ENCODE measurements at places on chromosomes 13 and 19.

DNA sequence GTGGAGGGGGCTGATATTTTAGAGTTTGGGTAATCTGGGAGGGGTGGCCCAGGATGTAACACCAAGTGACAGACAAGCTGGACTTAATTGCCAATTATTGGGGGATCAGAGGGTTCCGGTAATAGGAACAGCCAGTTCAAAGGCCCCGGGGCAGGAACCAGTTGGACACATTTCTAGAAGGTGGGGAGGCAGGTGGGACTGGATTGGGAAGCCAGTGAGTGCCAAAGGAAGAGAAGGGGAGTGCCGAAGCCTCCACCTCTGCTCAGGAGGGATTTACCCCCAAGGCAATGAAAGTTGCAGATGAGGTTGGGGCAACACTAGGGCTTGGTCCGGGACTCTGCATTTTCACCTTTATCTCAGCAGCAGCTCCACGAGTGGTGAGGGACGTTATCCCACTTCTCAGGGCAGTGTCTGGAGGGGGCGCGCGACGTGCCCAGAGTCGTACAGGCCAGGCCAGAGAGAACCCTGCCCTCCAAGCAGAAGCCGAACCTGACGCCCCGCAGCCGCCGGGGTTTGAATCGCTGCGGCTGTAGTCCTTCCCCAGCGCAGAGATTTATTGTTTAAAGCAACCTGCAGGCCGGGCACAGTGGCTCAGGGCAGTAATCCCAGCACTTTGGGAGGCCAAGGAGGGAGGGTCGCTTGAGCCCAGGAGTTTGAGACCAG, 5.7 kb upstream of the JUND start:
- no peak for DNase-seq

DNA sequence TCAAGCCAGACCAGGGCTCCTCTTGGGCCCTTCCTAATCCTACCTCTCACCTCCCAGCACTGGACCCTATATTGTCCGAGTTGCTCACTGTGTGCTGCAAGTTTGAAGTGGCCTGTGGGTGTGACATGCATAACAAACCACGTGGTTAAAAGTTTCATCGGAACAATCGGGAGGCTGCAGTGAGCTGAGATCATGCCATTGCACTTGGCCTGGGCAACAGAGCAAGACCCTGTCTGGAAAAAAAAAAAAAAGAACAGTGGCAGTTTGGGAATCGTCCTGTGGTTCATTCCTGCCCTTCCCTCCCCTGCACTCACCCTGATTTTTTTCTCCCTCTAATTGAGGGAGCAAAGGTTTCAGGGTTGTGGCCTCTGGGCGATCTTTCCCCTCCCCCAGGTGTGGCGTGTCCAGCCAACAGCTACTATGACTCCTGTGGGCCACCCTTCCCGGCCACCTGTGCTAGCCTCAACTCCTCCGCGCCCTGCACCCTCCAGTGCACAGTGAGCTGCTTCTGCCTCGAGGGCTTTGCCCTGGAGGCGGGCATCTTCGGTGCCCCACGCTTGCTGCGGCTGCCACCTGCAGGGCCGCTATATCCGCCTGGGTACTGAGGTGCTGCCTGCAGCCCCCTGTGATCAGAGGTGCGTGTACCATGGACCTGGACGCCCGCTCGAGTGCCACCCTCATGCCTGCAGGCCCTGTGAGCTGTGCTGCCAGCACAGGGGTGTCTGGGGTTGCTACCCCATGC, 16.3 kb upstream of the FXYD3 start:
- no peak for DNase-seq

DNA sequence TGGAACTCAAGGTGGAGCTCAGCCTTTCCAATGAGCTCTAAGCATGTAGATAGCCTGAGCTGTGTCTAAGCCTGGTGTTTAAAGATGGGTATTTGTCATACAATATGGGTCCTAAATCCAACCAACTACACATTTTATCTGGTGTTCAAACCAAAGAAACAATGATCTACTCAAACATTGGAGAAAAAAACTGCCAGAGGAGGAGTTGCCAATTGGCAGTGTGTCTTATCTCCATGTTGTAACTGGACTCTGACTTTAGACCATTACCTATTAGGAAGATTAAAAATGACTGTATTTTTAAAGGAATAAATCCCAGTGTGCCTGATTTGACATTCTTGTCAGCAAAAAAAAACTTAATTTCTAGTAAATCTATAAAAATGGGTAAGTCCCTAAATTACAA, 96.3 kb downstream of the COG6 start:
- no peak for DNase-seq

DNA sequence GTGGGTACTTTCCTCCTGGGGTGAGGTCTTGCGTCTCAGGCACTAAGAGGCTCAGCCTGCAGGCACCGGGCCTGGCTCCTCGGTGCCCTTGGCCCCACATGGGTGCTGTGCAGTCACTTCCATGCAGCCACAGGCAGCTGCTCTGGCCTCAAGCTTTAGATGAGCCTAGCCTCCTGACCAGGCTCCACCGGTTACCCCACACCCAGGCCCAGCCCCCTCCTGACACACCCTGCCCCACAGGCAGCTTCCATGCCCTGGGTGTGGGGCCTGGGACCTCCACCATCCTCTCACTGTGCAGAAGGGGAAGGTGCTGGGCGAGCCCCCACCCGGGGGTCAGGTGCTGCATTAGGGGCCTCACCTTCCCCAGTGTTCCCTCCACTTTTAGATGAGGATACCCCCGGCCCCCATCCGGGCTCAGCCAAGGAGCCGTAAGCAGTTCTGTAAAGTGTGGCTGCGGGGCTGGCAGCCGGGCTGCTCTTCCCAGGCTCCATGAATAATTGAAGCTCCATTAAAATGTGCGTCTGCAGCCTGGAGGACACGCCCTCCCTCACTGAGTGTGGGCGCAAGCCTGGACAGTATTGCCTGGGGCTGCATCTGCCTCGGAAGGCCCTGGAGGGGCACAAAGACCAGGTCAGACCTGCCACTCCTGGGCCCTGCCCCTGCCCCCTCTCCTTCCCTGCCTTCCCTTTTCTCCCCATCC, 72.5 kb upstream of the KCTD15 start:
- no peak for DNase-seq

GRCh38 chr13:98994896-98995295, 17.0 kb upstream of the DOCK9 start:
- DNase-seq, result no peak

DNA sequence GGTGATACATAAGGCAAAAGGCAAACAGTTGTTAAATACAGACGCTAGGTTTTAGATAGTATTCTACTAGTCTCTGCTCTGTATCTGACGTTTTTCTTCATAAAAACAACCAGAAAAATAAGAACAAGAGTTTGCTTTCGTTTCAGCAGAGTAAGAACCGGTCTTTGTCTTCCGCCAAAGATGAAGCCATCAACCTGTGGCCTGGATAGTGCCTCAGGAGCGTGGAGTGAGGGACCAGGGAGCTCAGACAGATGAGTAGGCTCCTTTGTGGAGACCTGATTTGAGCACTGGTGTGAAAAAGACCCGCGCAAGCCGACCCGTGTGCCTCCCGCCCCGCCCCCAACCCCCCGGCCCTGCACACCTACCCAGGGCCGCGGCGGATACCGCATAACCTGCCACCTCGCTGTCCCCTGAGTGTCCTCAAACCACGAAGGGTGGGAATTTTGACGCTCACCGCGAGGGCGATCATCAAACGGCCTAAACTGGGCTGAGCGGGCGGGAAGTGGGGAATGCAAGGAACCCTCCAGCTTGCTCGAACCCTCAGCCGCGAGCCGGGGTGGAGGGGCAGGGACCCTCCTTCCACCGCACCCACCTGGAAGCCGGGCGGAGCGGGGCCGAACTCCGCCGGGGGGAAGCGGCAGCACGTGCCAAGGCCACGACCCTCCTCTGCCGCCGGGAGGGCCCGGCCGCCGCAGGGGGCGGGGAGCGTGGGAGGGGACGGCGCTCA, 866 bp upstream of the LMO7 start:
- DNase-seq, result no peak

- no peak for DNase-seq
Observed at GRCh38 chr13:99997702-99998214, 16.2 kb downstream of the ZIC2 start.

- no peak for DNase-seq
Observed at GRCh38 chr13:42750794-42751193, 30.6 kb upstream of the FAM216B start.

DNA sequence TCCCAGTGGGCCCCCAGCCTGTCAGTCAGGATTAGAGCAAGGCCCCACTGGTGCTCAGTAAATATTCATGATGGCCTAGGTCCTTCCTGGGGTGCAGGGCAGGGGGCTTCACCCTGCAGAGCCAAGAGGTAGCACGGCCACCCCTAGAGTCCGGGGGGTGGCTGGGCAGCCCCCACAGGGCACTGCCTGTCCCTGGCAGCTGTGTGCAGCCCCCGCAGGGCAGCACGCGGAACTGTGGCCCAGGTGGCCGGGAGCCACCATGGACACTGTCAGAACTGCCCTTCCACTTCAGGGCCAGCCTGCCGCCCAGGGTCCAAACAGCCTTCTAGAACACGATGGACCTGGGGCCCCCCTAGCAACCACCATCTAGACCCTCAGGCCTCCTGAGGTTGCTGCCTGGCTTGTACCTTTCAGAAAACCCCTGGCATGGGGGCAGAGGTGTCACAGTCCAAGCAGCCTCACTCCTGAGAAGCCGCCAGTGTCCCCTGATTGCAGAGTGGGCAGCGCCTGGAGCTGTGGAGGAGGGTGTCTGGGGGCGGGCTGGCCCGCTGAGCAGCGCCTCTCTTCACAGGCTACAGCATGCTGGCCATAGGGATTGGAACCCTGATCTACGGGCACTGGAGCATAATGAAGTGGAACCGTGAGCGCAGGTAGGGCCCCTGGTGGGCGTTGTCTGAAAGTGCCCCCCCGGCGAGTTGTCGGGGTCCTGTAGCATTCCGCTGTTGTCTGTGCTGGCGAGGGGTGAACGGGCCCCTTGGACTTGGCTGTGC, 2.9 kb upstream of the YJEFN3 start:
- DNase-seq, result no peak

GRCh38 chr13:55190996-55191395, 1949.7 kb upstream of the PRR20A start:
- no peak for DNase-seq

- DNase-seq, result no peak
Observed at GRCh38 chr19:13400296-13400695, 106.0 kb downstream of the CACNA1A start.

- DNase-seq, result no peak
Observed at GRCh38 chr13:94585543-94586101, 10.3 kb downstream of the TGDS start.

- DNase-seq, result no peak
Observed at GRCh38 chr13:23915308-23915707, 18.0 kb upstream of the C1QTNF9B start.

- no peak for DNase-seq
Observed at GRCh38 chr19:3304871-3305423, 61.4 kb upstream of the NFIC start.

DNA sequence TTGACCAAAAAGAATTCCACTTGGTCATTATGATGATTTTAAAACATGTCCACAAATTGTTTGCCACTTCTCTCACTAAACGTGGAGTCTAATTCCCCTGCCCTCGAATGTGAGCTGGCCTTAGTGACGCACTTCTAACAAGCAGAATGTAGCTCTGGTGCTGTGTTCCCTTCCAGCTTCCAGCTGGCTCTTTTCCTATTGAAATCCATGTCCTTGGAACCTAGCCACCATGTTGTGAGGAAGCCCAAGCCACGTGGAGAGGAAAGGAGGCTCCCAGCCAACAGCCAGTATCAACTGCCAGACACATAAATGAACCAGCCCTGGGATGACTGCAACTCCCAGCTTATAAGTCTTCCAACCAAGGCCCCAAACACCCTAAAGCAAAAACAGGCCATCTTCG, 23.6 kb upstream of the CEBPA start:
- no peak for DNase-seq

DNA sequence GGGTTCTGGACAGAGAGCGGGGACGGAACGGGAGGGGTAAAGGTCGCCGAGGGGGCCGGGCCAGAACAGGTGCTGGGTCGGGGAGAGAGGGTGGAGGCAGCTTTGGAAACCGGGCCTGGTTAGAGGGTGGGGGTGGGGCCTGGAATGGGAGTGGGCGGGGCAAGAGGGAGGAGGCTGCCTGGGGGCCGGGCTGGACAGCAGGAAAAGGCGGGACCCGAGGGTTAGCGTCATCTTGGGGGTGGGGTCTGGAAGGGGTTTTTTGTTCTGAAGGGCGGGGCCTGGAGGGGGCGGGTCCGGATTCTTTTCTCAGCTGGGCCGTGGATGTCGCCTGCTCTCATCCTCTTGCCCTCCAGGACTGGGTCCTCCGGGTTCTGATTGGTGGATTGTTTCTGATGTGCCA, 4.3 kb upstream of the ZNF813 start:
- DNase-seq, result no peak

- DNase-seq, result no peak
Observed at GRCh38 chr13:109697936-109698335, 88.4 kb downstream of the IRS2 start.

- no peak for DNase-seq
Observed at GRCh38 chr13:39035204-39035603, 2.7 kb downstream of the PROSER1 start.

DNA sequence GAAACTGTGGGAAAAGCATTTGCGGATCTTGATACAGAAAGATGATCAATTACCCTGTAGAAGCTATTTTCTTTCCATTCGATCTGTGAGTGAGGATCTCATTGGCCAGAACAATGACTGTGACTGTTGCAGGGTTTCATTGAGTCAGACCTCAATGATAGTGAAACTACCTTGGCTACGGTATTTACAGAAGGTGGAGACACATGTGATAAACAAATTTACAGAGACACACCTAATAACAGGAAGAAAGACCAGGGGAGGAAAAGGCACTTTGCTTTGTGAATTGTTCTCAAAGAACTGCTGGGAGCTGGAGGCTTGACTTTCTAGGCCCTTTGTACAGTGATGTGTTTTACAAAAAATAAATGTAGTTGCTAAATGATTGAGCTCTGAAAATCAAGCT, 19.9 kb upstream of the ARGLU1 start:
- DNase-seq, result no peak

DNA sequence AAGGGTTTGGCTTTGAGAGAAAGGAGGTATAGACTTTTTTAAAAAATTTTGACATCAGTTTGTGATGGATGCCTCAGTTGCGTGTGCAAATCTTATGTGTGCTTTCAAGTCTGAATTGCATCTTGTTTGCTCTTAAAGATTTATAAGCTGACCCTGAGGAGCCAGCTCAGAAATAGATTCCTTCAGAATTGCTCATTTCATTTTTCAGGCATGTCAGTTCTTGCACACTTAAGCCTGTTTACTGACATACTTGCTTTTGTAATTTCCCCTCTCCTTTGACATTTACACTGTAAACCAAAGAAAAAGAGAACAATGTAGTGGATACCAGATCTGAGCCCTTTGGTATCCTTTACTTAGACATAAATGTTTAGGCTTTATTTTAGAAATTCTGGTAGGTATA, 87.6 kb downstream of the RNF17 start:
- no peak for DNase-seq

DNA sequence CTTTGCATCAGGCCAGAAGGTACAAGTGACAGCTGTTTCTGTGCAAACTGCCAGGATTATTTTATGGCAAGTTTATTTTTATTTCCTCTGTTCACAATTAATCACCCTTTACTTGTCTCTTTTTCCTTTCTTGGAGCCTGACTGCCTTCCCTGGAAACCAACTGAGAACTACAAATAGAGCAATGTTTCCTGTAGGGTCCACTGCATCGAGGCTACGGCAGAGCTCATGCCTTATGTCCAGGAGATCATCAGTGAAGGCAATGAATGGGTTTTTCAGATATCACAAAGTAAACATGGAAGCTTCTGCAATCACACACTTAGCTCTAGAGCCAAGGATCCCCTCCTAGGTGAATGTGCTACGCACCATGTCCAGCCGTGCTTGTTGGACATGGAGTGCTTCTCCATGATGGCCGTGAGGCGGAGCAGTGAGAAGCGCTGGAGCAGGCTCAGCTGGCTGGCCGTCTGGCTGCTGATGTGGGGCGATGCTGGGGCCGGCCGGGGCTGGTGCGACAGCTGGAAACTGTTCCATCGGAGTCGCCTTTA, 110.9 kb downstream of the KL start:
- no peak for DNase-seq

- no peak for DNase-seq
Observed at GRCh38 chr19:47049307-47049700, 880 bp upstream of the TMEM160 start.
